ENCODE measurements at places on chromosomes 6 and 20.

DNA sequence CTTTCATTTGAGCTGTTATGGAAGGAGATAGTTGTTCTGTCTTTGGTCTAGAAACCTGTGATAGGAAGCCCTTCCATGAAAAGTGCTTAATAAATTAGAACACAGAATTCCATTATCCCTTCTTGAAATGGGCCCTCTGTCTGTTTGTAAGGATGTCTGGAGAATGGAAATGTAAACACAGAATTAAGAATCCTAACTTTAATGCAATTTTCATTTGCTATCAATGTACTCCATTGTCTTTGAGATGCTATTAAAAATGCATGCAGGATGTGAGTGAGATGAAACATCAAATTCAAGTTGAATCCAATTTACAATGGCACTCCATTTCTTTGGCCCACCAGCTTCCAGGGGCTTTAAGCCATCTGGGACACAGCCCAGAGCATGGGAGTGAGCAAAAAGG, 13.9 kb upstream of the AARS2 start:
- no peak for DNase-seq

- no peak for DNase-seq
These were observed 46.3 kb upstream of the BTN3A2 start for GRCh38 chr6:26318459-26319404.

DNA sequence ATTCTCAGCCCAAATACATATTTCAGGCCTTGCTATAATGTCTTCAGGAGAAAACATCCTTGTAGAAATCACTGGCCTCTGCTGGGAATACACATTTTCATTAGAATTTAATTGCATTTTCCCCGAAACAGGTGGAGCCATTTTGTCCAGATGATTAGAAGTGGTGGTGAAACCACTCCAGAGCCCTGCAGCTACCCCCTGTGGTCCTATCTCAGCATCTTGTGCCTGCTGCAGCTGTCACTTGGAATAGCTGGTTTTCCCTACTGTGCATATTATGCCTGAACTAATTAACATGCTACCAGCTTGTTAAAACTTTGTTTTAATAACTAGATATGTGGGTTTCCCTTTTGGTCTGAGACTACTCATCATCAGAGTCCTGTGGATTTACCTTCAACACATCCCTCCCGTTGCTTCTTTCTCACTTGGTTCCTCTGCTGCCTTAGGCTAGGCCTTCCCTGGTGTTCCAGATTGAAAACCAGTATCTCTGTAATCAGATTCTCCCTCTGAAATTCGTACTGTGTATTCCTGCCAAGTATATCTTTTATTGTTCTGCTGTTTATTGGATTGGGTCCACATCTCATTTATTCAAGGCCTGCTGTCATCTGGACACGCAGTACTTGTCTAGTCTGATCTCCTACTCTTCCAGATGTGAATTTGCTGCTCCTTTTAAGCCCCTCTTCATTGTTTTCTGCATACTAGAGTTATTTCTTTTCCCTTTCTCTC, 15.2 kb downstream of the DNAH8 start:
- no peak for DNase-seq

GRCh38 chr20:48175261-48175660, 390.0 kb upstream of the SULF2 start:
- DNase-seq: no peak

DNA sequence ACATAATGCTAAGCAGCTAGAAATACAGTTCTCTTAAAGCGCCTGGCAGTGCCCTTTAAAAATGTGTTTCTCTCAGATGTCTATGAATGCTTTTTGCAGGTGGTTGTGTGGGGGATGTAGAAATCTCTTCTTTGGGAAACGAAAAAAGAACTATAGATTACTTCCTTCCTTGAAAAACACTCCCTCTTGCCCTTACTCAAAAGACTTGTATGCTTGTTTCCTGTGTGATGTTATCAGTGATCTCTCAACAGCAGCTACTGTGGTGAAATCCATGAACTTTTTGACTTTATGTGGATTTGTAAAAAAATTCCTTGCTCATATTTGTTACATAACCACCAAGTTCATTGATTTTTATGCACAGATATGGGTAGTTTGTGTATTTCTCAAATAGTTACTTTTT, 916.5 kb downstream of the QKI start:
- no peak for DNase-seq
